ENCODE measurements at places on chromosomes 11 and 22.
A peak's percentile ranks its signal among the peaks of the same experiment; 100 is the strongest.

GRCh38 chr11:44978274-44978960, 27.7 kb upstream of the TP53I11 start:
- no peak for DNase-seq

DNA sequence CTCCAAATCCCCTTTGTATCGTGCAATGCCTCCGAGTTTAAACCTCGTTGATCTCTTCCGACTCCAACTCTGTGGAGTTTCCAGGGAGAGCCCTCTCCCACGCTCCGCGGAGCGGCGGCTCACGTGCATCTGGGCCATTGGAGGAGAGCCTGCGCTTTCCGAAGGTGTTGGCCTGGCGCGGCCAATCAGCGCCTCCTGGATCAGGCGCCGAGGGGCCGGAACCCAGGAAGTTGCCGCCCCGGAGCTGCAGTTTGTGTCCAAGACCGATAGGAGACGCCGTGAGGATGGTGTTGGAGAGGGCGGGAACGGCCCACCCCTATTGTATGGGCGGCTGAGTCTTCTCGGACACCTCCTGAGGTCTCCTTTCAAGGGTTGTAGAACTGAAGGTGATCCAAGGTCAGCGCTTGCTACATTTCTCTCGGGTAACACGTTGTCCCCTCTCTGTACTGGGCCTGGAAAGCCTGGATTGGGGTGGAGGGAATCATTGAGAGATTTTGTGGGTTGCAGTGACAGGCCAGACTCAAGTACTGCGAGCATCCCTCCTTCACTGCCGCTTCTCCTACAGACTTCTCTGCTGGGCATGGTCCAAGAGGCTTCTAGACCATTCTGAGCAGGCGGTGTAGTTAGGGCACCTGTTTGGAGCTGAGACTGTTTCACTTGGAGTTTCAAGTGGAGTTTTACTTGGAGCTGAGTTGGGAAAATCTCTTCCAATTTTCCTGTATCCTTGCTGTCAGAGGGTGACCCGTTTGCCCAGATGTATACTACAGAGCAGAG, 1.7 kb downstream of the ADAMTS15 start:
- DNase-seq = no peak

GRCh38 chr11:47714554-47715081, 551 bp downstream of the AGBL2 start:
- DNase-seq = no peak

- DNase-seq = no peak
Measured at GRCh38 chr11:129846508-129847335, 31.1 kb downstream of the TMEM45B start.

- peak; percentile 67 for DNase-seq
Measured at GRCh38 chr11:68213135-68213515, at the start of gene KMT5B. TSS of gene KMT5B (minus strand) at chr11:68213296. CDS start at chr11:68190076, 23,220 bp downstream.

DNA sequence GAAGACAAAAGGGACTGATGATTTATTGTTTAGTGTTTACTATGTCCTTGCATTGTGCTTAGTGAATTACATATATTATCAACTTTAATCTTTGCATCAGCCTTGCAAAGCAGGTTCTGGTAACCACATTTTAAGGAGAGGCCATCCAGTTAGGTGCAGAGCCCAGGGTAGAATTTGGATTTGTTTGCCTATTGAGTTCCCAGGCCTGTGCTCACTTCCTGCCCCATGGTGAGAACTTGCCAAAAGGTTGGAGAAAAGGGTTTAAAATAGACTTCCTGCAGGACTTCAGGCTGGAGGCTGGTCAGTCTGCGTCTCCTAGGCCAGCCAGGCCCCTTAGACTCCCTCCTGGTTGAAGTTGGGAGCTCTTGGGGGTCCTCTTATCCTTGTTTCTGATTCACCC, 72.1 kb downstream of the ATXN10 start:
- no peak for DNase-seq

DNA sequence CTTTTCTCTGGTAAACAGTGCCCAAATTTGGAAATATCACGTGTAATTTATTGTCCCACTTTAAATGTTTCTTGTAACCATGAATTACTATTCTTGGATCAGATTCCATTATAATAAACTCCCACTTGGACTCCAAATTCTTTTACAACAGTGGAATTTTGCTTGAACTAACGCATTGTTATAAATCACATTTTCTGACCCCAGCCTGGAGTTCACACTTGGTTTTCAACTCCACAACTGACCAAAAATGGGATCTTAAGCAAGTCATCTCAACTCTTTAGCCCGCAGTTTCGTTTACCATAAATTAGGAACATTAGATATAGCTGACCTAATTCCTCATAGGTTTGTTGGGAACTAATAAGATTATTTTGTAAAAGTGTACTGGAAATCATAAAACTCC, 336.8 kb upstream of the NCAM1 start:
- no peak for DNase-seq

DNA sequence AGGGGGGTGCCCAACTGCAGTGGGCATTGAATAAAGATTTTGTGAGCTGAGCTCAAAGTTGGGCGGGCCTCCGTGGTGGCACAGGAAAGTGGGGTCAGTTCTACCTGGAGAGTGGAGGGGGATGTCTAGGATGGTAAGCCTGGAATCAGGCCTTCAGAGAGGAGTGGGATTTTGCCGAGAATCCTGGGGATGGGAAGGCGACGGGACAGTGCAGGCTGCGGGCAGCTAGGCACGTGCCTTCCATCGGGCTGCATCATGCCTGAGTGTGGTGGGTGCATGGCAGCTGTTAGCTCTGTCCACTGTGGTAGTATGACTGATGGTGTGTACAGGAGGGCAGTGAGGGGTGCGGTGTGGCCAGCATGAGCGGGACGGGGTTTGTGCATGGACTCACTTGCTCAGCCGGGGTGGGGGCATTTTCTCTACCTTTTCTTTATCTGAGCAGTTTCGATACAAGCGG, 3.6 kb downstream of the SHANK3 start:
- no peak for DNase-seq

- DNase-seq = no peak
Measured at GRCh38 chr11:19560156-19560555, 152.5 kb upstream of the NAV2 start.

- no peak for DNase-seq
Measured at GRCh38 chr11:96664110-96664509, 274.3 kb downstream of the JRKL start.

GRCh38 chr22:31160328-31160978, 471 bp downstream of the RNF185 start:
- no peak for DNase-seq

DNA sequence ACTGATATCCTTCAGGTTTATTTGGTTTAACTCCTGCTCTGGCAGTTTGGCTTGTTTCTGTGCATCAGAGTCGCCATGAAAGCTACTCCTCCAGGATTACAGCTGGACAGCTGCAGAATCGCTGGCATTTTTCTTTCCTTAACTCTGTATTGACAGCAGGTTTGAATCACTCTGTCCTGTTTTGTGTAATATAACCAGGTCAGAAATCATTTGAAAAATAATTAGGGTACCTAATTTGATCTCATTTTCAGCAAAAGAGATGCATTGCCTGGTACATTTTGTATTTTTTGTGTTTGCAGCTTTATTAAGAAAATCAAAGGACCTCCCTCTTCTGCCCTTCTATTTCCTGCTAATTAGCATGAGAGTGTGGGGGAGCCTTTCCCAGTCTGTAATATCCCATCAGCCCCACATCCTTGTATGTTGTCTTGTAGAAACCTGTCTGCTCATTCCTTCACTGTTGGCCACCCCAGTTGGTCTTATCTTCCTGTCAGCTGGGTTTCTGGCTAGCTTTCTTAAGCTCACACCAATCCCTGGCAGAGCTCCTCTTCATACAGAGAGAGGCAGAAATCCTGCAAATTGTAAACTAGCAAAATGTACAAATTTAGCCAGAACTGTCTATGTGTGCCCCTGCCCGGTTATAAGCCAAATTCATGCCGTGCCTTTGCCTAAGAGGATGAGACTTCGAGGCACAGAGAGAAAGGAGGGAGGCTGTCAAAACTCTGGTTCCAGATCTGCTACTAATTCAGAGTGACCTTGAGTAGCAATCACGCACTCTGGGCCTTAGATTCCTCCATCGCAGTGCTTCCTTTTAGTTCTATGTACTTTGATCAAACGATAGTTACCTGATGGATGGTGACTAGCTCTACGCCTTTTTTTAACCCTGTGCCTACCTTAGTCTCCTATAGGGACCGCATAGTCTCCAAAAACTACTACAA, 200.6 kb downstream of the NAV2 start:
- DNase-seq = no peak

Measured in bone marrow (tissue), 2 donors.